Amniotic stem cell (primary cell): ENCODE measurements at places on chromosomes 5 and 9.

GRCh38 chr9:96062031-96062430 is 186.5 kb downstream of the ERCC6L2 start:
- DNase-seq = no peak

- no peak for DNase-seq
Observed at GRCh38 chr5:59041355-59041754, 458.5 kb downstream of the RAB3C start.

DNA sequence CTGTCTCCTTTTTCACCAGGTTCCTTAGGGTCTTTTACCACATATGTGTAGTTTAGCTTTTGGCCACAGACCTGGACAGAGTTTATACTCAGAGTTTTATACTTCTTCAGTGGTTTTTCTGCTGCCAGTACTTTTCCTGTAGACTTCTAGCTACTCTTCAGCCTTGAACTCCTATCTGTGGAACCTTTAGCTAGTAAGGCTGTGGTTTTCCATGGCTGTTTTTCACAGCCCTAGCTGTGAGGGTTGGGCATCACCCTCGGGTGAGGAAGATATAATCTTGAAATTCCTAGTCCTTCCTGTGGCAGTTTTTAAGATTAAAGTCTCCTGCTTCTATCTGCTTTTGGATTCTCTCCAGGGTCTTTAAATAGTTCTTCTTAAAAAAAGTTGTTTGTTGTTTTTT is 109.1 kb downstream of the FGF1 start:
- no peak for DNase-seq

- DNase-seq = no peak
Observed at GRCh38 chr9:135046739-135047350, 40.6 kb upstream of the OLFM1 start.

DNA sequence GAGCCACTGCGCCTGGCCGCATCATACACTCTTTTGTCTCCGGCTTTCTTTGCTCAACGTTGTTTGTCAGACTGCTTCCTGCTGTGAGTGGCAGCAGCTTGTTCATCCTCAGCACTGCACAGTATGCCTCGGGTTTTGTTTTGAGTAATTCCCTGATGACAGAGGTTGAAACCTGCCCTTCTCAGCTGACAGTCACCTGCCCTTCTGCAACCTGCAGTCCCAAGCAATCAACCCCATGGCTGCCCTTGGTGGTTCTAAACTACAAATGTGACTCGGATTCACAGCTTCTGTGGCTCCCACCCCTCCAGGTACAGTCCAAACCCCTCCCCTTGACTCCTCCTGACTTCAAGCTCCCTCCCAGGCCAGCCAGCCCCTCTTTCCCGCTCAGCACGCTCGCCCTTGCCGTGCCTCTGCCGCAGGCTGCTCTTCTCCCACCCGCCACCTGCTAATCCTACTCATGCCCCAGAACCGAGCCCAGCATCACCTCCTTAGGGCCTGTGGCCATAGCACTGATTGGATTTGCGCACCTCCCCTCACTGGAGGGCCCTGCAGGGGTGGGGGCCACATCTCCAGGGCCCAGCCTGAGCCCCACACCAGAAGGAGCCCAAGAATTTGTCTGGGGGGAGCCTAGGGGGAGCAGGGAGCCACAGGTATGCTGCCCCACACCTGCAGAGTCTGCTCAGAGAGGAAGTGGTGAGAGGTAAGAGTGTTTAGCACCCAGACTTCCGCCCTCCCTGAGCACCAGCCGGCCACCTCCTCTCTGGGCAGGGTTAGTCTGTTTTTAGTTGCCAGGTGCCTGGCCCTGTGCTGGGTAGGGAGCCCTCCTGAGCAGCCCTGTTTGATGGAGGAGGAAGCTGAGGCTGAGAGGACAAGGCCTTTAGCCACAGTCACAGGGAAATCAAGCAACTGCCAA is 10.1 kb downstream of the EEIG1 start:
- no peak for DNase-seq
